Activated CD4-positive, CD25-positive, alpha-beta regulatory T cell (primary cell): ENCODE measurements at places on chromosomes 1 and 21.

GRCh38 chr1:25099343-25099951 lies 132.9 kb downstream of the SYF2 start:
- DNase-seq, result no peak

DNA sequence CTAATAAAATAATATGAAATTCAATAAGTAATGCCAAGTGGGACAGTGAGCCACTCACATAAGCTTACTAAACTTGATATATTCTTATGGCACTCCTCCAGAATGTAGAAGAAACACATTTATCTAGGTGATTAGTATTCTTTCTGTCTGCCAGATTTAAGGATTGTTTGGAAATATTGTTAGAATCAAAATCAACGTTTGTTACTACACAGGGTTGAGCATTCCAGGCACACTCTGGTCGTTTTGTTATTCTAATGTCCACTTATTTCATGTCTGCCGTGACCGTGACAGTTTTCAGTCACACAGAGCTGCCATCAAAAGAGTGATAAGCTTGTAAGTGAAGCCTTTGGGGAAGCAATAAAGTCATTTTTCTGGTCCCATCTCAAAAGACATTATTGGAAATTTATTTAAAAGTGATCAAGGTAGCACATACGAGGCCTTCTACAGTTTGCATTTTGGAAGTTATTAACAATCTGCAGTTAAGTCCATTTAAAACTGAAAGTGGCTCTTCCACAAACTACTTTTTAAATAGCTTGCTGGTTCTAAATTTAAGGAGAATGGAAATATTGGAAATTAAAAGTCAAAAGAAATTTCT lies 38.0 kb downstream of the NFIA start:
- no peak for DNase-seq

GRCh38 chr21:37425001-37425400 lies 58.4 kb downstream of the DYRK1A start:
- no peak for DNase-seq

- DNase-seq, result no peak
Measured at GRCh38 chr1:160954158-160955104, at the start of gene ITLN2. Gene ITLN2, minus strand, starts transcription at chr1:160954809. Its CDS starts 68 bp downstream, at chr1:160954741.

DNA sequence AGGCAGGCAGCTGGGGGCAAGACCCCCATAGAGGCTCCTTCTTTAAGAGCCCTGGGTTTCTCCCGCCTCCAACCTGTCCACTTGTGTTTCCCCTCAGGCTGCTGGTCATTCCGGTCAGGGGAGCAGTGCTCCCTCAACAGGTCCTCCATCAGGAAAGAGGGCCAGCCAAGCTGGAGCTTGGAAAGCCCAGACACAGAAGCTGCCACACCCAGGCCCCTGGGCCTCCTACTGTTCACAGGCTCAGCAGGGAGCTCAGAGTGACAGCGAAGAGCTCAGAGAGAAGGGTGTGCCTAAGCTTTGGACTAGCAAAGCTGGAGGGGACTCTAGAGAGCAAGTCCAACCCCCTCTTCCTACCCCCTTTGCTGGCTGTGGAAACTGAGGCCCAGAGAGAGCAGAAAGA lies 10.3 kb upstream of the CDCP2 start:
- DNase-seq, result no peak

DNA sequence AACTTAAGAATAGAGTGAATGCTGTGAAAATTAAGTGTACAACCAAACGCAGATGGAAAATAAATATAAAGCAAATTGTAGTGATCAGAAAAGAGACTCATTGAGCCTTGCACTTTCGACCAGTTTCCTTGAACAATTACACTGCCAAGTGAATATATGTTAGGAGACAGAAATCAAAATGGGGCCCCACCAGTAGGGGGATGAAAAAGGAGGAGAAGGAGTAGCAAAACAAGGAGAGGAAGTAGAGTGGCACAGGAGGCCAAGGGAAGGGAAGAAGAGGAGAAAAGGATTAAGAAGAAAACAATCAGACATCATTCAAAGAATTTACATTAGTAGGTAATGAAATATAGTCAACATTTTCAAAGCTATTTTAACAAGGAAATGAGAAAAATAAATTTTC lies 1770.6 kb downstream of the PLA2G4A start:
- DNase-seq, result no peak

GRCh38 chr21:34528131-34528561 lies 16.1 kb upstream of the KCNE1 start:
- DNase-seq, result no peak

DNA sequence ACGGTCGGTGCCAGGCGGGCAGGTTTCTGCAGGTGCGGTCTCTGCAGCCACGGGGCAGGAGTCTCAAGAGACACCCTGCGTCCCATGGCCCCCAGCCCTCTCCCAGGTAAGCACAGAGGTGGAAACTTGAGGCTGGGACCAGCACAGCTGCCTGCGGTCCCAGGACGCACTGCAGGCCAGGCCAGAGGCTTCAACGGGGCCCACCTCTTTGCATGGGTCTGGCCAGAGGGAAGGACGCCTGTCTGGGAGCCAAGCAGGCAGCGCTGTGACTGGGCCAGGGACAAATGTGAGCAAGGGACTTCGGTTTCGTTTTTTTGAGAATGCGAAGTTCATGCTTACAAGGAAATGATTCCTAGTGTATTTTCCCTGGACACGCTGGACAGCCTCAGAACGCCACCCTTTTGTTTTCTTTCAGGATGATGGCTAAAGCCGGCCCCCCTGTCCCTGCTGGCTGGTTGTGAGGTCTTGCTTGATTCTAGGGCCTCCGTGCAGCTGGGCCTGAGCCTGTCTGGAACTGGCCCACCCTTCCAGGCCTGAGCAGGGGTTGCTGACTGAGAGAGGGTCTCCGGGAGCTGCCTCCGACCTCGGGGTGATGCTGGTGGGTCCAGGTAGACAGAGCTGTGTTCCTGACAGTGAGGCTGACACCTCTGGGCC lies 38.3 kb downstream of the MORN1 start:
- DNase-seq, result no peak

DNA sequence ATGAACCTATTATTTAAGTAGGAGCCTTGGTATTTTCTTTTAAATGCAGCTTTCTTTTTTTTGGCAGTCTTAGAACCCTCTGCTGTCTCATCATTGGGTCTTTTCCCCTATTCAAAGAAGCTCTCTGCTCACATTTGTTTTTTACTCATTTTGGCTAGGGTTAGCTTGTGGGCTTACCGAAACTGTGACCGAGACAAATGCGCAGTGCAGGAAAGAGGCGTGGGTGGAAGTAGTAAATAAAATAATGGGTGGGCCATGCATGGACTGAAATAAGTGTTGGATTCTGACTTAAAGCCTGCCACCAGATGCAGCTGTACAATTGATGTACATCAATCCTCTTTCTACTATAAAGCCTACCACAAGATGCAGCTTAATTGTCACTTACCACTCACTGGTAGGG lies 14.7 kb downstream of the XPR1 start:
- DNase-seq, result no peak

- peak; percentile 16 for DNase-seq
Measured at GRCh38 chr1:201703621-201704438, 125.1 kb upstream of the IPO9 start.

DNA sequence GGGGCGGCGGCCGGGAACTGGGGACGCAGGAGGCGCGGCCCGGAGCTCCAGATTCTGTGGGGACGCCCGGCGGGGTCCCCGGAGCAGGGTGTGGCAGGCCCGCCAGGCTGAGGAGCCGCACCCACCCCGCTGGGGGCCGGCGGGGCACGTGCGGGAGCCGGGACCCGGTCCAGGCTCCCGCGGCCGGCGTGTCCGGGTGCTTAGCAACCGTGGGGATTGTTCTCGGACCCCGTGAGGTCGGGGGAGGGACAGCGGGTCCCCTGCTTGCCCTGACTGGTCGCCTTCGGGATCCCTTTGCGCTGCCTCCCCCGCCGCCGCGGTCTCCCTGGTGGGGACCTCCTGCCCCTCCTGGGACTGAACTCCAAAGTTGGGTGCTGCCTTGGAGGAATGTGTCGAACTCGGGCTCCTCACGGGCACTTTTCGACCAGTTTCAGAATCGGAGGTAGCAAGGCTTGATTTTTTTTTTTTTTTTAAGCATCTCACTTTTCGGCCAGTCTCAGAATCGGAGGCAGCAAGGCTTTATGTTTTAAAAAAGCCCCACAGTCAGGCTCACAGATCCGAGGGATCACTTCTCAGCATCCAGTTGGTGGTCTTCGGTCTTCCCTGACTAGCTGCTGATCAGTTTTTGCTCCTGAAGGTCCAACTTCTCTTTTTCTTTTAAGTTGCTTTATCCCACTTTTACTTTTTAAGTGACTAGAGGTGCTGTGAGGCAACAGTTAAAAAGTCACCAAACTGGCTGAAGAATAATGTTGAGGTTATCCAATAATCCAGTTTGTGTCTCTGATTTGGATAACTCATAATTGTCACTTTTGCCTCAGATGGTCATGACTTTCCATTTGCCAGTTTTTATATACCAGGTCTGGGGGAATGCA lies 648 bp downstream of the FAM76A start:
- no peak for DNase-seq

- no peak for DNase-seq
Measured at GRCh38 chr1:156371553-156372264, 2.7 kb downstream of the RHBG start.

GRCh38 chr21:46604975-46605766 lies at the start of gene S100B:
Gene S100B, minus strand, starts transcription at chr21:46605082. Its CDS starts 2,667 bp downstream, at chr21:46602415.
- no peak for DNase-seq

GRCh38 chr1:45640293-45640692 lies 16.4 kb upstream of the CCDC17 start:
- no peak for DNase-seq

DNA sequence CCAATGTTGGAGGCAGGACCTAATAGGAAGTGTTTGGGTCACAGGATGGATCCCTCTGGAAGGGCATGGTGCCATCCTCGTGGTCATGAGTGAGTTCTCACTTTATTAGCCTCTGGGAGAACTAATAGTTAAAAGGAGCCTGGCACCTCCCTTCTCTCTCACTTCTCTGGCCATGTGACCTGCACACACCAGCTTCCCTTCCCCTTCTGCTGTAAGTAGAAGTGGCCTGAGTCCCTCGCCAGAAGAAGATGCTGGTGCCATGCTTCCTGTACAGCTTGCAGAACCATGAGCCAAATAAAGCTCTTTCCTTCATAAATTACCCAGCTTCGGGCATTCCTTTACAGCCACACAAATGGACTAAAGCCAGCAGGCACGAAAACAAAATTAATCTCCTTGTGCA lies 23.6 kb downstream of the ACOT7 start:
- DNase-seq, result no peak
